ENCODE measurements at places on chromosomes 7 and 10. TPM values are rescaled to one million over a fixed set of nuclear protein-coding genes. Genes with fewer than 3 reads are reported as not detected.

DNA sequence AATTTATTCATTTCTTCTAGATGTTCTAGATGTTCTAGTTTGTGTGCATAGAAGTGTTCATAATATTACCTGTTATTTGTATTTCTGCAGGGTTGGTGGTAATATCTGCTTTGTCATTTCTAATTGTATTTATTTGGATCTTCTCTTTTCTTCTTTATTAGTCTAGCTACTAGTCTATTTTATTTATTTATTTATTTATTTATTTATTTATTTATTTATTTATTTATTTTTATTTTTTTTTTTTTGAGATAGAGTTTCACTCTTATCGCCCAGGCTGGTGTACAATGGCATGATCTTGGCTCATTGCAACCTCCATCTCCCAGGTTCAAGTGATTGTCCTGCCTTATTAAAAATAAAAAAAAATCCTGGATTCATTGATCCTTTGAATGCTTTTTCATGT is 114.8 kb upstream of the THSD7A start:
- no peak for DNase-seq
- H3K36me3 ChIP-seq, result no peaks in the 10 kb centered on the region
- no peak overlapping the region for H3K4me3 ChIP-seq
- no peaks in the 10 kb centered on the region for H3K27me3 ChIP-seq

- no peak overlapping the region for H3K27ac ChIP-seq
- H3K36me3 ChIP-seq, result no peaks in the 10 kb centered on the region
- H3K4me1 ChIP-seq, result no peaks in the 10 kb centered on the region
- DNase-seq, result no peak
Observed at GRCh38 chr10:17578603-17579002, 38.6 kb downstream of the HACD1 start.

The AOAH gene
- not detected for total RNA-seq

The LIPJ gene
- not detected for total RNA-seq

The EMX2 gene
- not detected for total RNA-seq

DNA sequence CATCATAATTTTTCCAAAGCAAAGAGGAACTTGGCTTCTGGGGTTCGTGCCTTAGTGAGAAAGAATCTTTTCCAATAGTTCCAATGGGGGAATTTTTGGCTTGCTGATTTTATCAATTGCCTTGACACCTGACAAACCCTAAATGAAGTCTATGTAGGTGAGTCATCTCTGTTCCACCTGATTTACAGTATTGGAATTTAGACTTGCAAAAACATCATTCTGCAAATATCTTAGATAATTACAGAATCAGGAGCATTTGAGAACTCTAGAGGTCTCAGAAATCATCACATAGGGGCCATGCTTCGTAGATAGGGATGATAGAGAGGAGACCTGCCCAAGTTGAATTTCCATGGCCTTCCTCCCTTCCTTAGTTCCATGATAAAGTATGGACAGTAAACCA is 9.3 kb downstream of the SLC35G1 start:
- H3K4me3 ChIP-seq, result no peak overlapping the region
- H3K27me3 ChIP-seq, result no peaks in the 10 kb centered on the region
- no peak overlapping the region for H3K27ac ChIP-seq
- peaks cover 37% of the 10 kb centered on the region for H3K36me3 ChIP-seq
- no peak for DNase-seq
- no peaks in the 10 kb centered on the region for H3K4me1 ChIP-seq

- no peak for DNase-seq
- peaks cover 20% of the 10 kb centered on the region for H3K27me3 ChIP-seq
- no peak overlapping the region for H3K4me3 ChIP-seq
Observed at GRCh38 chr7:93194386-93194785, 31.9 kb downstream of the HEPACAM2 start.

DNA sequence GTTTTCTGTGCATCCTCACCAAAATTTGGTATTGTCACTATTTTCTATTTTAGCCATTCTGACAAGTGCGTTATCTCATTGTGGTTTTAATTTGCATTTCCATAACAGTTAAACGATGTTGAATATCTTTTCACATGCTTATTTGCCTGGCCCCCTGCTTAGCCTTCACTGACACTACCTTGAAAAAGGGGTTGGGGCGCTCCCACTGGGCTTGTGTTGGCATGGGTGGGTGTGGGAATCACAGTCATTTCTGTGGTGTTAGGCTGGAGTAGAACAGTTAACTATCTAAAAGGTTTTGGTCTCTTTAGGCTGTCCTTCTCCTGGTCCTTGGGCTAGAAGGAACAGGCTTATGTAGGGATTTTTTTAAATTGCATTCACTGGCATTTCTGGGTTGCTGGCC is 72.2 kb upstream of the TMEM140 start:
- peaks cover 5% of the 10 kb centered on the region for H3K27me3 ChIP-seq
- no peak overlapping the region for H3K27ac ChIP-seq
- H3K4me1 ChIP-seq, result no peaks in the 10 kb centered on the region
- no peak for DNase-seq
- H3K36me3 ChIP-seq, result no peaks in the 10 kb centered on the region

DNA sequence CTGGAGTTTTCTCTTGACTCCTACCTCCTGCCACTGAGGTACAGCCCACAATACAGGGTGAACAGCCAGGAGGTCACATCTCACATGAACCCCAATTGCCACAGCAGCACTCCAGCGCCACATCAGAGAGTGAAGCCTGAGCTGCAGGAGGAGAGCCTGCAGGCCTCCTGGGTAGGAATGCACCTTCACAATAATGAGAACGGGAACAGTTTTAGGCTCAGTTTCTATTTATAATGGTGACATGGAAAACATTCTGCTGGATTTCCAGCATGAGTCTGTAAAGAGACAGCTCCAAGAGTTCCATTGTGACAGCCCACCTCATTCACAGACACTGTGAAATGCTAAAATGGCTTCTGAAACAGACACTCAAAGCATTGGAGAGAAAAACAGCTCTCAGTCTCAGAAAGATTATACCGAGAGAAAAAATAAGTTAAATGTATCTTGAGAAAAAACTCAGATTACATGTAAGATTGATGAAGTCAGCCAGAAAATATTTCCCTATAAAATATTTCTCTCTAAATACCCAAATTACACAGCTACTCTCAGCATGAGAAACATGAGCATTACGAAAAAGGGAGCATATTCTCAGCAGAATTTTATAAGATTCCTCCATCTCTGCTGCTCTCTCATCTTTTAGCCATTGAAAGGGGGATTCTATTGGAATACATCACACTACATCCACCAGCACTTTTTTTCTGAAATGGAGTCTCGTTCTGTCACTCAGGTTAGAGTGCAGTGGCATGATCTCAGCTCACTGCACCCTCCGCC is 11.3 kb downstream of the ZNF680 start:
- no peak overlapping the region for H3K27ac ChIP-seq
- H3K4me1 ChIP-seq, result no peaks in the 10 kb centered on the region
- H3K4me3 ChIP-seq, result no peak overlapping the region
- no peaks in the 10 kb centered on the region for H3K36me3 ChIP-seq

The RBM20 gene
- 17.0 TPM for total RNA-seq

- no peak overlapping the region for H3K4me3 ChIP-seq
- no peaks in the 10 kb centered on the region for H3K4me1 ChIP-seq
- DNase-seq, result no peak
- no peaks in the 10 kb centered on the region for H3K36me3 ChIP-seq
Observed at GRCh38 chr10:103564776-103565520, 71.4 kb downstream of the NEURL1 start.

- H3K27me3 ChIP-seq, result no peaks in the 10 kb centered on the region
- DNase-seq, result no peak
- no peaks in the 10 kb centered on the region for H3K36me3 ChIP-seq
- H3K4me3 ChIP-seq, result no peak overlapping the region
- H3K27ac ChIP-seq, result no peak overlapping the region
- H3K4me1 ChIP-seq, result no peaks in the 10 kb centered on the region
Observed at GRCh38 chr10:83983578-83984255, 155.6 kb upstream of the GHITM start.

DNA sequence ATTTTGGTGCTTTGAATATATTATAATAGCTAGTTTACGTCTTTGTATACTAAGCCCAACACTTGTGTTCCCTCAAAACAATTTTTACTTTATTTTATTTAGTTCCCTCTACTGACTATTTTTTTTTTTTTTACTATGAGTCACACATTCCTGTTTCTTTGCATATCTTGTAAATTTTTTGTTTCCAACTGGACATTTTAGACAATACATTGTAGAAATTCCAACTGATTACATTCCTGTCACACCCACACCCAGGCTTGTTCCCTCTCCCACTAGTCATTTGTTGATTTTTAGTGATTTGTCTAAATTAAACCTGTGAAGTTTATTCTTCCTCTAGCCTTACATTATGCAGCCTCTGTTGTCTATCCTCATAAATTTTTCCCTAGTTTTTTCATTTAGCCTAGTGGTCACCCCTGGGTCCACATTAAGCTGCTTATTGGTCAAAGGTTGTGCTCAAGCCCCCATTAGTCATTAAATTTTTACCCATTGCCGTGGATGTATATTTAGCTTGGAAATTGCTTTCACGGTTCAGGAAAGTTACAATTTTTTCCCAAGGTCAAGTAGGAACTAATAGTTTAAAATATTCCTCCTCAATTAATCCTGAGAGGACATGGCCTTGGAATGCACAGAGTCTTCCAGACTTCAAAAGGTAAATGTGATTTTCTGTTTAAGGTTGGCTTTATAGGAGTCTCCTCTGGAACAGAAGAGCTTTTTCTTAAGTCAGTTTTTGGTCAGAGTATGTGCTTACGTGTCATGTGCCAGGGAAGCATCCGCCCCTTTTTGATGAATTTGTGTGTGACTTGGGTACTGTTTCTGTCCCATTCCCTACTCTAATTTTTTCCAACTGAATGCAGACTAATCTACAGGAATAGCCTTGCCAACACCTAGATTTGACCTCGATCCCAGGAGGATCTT is 207.6 kb upstream of the TMEM72 start:
- no peak overlapping the region for H3K4me3 ChIP-seq
- no peaks in the 10 kb centered on the region for H3K27me3 ChIP-seq
- DNase-seq, result no peak

The UNC5B gene
- 0.94 TPM for total RNA-seq

DNA sequence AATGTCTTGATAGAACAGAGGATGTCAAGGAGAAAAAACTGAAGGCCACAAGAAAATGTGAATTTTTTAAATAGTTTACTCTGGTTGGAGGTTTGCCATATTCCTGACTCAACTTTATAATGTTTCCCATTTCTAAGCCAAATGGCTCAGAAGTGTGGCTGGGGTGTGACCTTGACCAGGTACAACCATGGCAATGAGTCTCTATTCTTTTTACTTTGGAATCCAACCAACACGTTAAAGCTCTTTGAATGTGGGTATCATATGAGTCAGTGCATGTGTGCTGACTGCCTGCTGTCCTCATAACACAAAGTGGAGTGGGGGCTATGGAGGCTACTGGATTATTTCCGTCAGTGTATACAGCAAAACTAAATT is 33.5 kb upstream of the DLD start:
- peaks cover 9% of the 10 kb centered on the region for H3K4me1 ChIP-seq
- no peak for DNase-seq
- H3K4me3 ChIP-seq, result no peak overlapping the region
- no peak overlapping the region for H3K27ac ChIP-seq

The FLNC gene
- total RNA-seq, result 56.8 TPM

GRCh38 chr7:90298145-90299038 is 22.7 kb downstream of the FAM237B start:
- H3K27ac ChIP-seq, result no peak overlapping the region
- DNase-seq, result peak; percentile 33
- no peak overlapping the region for H3K4me3 ChIP-seq
- no peaks in the 10 kb centered on the region for H3K36me3 ChIP-seq
- no peaks in the 10 kb centered on the region for H3K4me1 ChIP-seq

The BAMBI gene
- total RNA-seq, result 76.9 TPM

DNA sequence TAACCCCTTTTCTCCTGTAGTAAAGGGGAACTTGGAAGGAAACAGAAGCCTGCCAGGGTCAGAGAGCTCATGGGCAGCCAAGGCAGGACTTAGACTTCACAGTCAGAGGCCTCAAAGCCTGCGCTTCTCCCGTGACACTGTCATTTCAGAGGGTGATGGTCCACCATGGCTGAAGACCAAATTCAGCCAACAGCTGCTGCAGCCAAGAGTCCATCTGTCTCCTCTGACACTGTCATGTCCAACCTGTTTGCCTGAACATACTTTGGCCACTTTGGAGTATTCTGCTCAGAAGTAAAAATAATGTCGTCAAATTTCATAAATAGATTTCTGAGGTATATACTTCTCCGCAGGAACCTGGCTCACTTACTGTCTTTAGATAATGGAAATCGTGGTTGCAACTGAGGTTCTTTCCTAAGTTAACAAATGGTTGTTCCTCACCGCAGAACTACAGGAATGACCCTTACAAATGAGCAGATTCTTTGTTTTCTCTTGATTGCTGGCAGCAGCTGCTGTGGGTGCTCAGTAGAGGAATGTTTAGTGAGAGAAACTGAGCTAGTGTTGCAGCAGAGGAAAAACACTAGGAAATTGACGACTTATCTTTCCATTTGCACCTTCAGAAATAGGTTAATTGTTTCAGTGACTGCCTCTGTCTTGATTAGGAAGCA is 626.5 kb downstream of the SDK1 start:
- H3K4me3 ChIP-seq, result no peak overlapping the region
- 0 out of 2 replicates have a peak, but pooled peaks cover 4% of the 10 kb centered on the region for H3K36me3 ChIP-seq
- H3K27ac ChIP-seq, result no peak overlapping the region

The CPA5 gene
- not detected for total RNA-seq

GRCh38 chr10:32939296-32940111 is 18.5 kb downstream of the ITGB1 start:
- H3K4me3 ChIP-seq, result no peak overlapping the region
- DNase-seq, result no peak
- H3K36me3 ChIP-seq, result peaks cover 56% of the 10 kb centered on the region
- peaks cover 52% of the 10 kb centered on the region for H3K4me1 ChIP-seq
- H3K27me3 ChIP-seq, result no peaks in the 10 kb centered on the region
- H3K27ac ChIP-seq, result no peak overlapping the region

DNA sequence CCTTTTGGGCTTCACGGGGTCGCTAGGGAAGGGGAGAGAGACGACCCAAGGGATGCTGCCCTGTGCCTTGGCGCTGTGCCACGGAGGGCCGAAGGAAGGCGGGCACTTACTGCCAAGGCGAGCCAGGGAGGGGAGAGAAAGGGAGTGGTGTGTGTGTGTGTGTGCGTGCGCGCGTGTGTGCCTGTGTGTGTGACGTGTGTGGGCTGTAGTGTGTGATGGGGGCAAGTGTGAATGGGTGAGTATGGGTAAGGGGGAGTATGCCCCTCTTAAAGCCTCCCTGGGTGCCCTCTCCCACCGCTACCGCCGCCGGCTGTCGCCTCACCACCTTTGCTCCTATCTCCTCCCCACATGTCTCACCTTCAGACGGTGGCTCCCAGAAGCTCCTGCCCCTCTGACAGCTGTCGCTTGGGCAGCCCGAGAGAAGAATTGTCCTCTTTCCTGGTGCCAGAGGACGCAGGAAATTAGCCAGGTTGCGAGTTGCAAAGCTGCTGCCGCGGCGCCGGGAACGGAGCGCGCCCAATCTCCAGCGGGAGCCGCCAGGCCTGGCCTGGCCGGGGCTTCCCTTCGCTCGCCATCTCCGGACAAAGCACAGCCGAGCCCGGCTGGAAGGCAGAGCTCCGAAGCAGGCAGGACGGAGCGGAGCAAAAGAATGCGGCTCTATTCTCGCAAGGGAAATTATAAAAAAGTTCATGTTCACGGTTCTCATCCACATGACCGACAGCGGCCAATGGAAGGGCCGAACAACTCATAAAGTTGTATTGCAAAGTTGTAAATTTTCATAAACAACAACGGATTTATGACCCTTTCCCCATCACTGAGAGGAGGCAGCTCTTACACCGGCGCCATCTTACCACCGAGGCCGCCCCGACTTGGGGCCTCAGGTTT is at the start of gene HOXA3:
HOXA3 (minus strand) TSS at position 653 of the 885 bp plus-strand sequence. CDS start 41,943 bp downstream, outside the sequence.
- H3K27ac ChIP-seq, result no peak within 1 kb of the TSS
- peaks cover 52% of the 10 kb centered on the region for H3K4me1 ChIP-seq
- no peaks in the 10 kb centered on the region for H3K36me3 ChIP-seq
- peak within 1 kb of the TSS; percentile 37 for H3K4me3 ChIP-seq
- peak; percentile 57 for DNase-seq

GRCh38 chr10:15712883-15713282 is 6.8 kb downstream of the ITGA8 start:
- H3K27ac ChIP-seq, result no peak overlapping the region
- H3K4me1 ChIP-seq, result no peaks in the 10 kb centered on the region
- H3K36me3 ChIP-seq, result no peaks in the 10 kb centered on the region
